ENCODE measurements at places on chromosomes 3 and 15.

DNA sequence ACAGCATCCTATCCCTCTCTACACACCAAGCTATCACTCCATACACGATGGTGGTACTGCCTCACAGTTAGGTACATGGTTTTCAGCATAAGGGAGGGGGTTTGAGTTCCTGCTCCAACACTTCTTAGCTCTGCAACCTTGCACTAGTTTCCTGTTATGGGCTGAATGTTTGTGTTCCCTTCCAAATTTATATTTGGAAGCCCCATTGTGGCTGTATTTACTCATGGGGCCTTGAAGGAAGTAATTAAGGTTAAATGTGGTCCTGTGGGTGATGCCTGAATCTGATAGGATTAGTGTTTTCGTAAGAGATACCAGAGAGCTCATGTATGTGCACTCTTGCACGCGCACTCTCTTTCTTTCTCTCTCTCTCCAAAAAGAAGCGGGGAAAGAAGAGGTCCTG lies 259.4 kb downstream of the RORA start:
- no peak for DNase-seq

DNA sequence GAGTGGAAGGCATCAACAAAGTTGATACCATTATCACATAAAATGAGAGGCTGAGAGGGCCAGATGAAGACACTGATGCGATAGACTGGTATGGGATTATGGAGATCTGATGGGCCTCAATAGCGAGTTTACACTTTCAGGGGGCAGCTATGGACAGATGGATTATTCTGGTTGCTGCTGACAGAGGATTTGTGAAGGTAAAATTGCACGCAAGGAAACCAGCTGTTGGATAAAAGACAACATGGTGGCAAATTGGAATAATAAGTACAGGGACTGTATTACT lies 203.9 kb downstream of the MBNL1 start:
- DNase-seq: no peak

DNA sequence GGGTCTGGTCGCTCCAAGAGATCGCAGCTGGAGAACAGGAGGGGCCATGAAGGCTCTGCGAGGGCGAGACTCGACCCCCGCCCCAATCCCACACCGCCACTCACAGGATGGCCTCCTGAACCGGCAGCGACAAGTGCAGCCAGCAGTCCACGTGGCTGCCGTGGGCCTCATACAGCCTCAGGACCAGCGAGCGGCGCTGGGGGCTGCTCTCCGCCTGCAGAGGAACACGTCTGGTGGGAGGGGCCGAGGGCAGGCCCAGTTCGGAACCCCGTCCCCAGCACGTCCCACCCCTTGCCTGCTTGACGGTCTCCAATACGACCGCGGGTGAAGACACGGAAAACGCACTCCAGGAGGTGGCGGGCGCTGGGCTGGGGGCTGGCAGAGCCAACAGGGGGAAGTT lies 9.2 kb downstream of the NEIL1 start:
- no peak for DNase-seq

DNA sequence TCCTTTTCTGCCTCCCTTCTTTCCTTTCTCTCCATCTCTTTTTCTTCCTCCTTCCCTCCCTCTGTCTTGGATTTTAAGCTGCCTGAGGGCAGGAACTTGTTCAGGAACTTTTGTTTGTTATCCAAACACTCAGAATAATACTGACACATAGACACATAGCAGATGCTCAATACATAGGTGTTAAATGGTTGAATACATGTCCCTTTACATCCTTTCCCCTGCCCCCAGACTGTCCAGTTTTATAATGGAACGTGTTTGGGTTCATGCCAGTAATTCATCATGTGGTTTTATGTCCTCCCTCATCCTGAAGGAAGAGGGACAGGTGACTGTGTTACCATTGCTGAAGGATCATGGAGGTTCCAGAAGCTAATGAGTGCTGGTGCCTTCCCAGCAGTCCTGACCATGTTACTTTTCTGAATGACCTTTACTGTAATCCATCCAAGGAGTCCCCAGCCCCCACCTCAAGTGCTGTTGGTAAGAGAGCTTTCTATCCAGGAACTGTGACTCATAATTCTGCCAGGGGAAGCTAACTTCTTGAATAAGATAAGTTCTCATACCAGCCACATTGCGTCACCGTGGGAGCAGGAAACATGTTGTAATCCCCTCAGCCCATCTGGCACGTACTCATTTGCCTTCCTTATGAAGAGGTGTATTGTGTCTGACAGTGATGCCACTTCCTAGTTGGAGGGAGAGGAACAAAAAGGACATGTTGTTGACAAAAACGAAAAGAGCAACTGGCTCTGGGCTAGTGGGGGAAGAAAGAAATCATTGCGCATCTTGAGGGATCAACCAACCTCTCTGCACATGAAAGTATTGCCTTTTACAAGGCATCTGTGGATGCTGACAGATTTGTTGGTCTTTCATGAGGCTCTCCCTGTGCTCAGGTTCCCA lies 52.4 kb downstream of the IL1RAP start:
- peak; percentile 97 for DNase-seq

GRCh38 chr3:163766112-163766511 lies 1312.2 kb downstream of the SI start:
- DNase-seq: no peak

All from inflammatory macrophage (primary cell).